ENCODE measurements at places on chromosomes 6 and 20. TPM values are rescaled to one million over a fixed set of nuclear protein-coding genes. Genes with fewer than 3 reads are reported as not detected.

Gene IRAK1BP1
- 2.4 TPM for total RNA-seq

- peaks cover 2% of the 10 kb centered on the region for H3K4me1 ChIP-seq
- no peaks in the 10 kb centered on the region for H3K27me3 ChIP-seq
- H3K4me3 ChIP-seq = no peak overlapping the region
- DNase-seq = no peak
- H3K27ac ChIP-seq = no peak overlapping the region
Observed at GRCh38 chr6:121993362-121993761, 406.1 kb upstream of the HSF2 start.

Gene CCR6
- total RNA-seq = 3.8 TPM

GRCh38 chr6:40759838-40760237 lies 172.7 kb upstream of the LRFN2 start:
- H3K27me3 ChIP-seq = peaks cover 28% of the 10 kb centered on the region
- H3K36me3 ChIP-seq = no peaks in the 10 kb centered on the region
- no peaks in the 10 kb centered on the region for H3K4me1 ChIP-seq
- DNase-seq = no peak

Gene TNFRSF6B
- total RNA-seq = not detected

Gene ACTL10
- 2.9 TPM for total RNA-seq

Gene CPNE5
- total RNA-seq = 1.7 TPM

- no peak for DNase-seq
- peaks cover 20% of the 10 kb centered on the region for H3K27me3 ChIP-seq
- H3K27ac ChIP-seq = no peak overlapping the region
- H3K4me1 ChIP-seq = no peaks in the 10 kb centered on the region
- H3K4me3 ChIP-seq = no peak overlapping the region
Observed at GRCh38 chr6:106017454-106017853, 68.7 kb upstream of the PRDM1 start.

Gene NRSN2
- 2.4 TPM for total RNA-seq

DNA sequence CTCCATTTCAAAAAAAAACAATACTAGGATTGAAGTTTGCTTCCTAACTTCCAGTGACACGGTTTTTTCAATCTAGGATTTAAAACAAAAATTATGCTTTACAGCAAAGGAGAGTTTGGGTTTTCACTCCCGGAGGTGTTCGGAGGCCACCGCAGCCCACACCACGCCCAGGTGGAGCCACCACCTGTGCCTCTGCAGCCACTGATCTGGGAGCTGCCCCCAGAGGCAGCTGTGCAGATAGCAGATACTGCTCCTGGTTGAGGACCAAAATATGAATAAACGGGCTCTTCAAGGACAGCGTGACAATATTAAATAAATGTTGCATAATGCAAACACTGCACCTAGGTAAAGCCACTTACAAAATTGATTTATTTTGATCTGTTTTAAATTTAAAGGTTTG lies 30.2 kb downstream of the DLL1 start:
- H3K27ac ChIP-seq = no peak overlapping the region
- no peak for DNase-seq
- H3K36me3 ChIP-seq = no peaks in the 10 kb centered on the region
- H3K27me3 ChIP-seq = peaks cover 31% of the 10 kb centered on the region

- H3K36me3 ChIP-seq = peaks cover 32% of the 10 kb centered on the region
- no peak for DNase-seq
- H3K27ac ChIP-seq = no peak overlapping the region
Observed at GRCh38 chr6:20606831-20607230, 72.6 kb downstream of the CDKAL1 start.

DNA sequence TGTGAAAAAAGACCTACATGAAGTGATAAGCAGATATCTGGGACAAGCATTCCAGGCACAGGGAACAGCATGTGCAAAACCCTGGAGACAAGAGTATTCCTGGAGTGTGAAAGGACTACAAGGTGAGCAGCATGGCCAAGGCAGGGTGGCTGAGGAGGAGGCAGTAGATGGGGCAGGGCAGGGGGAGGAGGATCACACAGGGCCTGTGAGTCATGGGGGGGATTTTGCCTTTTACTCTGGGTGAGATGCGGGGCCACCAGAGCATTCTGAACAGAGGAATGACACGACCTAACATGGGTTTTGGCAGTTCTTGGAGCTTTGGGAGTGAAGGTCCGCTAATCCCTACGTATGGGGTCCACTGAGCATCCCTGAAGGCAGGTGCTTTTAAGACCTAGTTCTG lies 69.8 kb upstream of the CCN6 start:
- H3K36me3 ChIP-seq = peaks cover 3% of the 10 kb centered on the region
- H3K4me3 ChIP-seq = no peak overlapping the region
- DNase-seq = no peak
- H3K27me3 ChIP-seq = no peaks in the 10 kb centered on the region

DNA sequence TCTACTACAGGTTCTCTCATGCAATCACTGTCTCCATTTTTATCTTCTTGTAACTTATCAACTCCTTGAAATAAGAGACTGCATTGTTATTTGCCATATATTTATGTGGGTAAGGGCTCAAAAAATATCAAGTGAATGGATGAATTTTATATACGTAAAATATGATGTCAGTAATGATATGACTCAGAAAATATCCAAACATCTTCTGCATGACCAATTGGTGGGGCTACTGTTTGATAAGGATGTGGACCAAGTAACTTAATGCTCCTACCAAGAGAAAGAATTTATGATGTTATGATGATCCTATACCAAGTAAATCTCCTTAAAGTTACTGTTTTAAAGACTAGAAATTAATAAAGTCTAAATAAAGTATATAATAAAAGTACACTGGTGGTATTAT lies 103.7 kb downstream of the OGFRL1 start:
- H3K4me1 ChIP-seq = no peaks in the 10 kb centered on the region
- peaks cover 11% of the 10 kb centered on the region for H3K27me3 ChIP-seq
- DNase-seq = no peak
- H3K4me3 ChIP-seq = no peak overlapping the region
- H3K27ac ChIP-seq = no peak overlapping the region
- H3K36me3 ChIP-seq = no peaks in the 10 kb centered on the region

DNA sequence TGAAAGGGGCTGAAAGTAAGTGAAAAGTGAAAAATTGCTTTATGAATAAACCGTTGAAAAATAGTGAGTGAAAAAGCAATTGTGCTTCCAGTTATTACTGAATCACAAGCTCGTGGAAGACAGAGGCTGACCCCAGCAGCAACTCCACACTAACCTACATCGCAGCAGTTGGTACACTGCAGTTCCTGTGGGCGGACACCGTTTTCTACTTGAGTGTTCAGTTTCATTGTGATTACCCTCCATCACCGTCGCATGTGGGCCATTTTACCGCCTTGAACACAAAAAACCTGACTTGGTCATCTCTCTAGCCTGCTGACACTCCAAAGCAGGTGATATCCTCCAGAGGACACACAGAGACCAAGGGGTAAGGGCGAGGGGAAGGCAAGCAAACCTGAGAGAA lies 28.4 kb downstream of the PRDM1 start:
- peaks cover 87% of the 10 kb centered on the region for H3K4me1 ChIP-seq
- H3K36me3 ChIP-seq = peaks cover 12% of the 10 kb centered on the region
- peak; percentile 64 for DNase-seq

- peaks cover 3% of the 10 kb centered on the region for H3K27me3 ChIP-seq
- no peaks in the 10 kb centered on the region for H3K36me3 ChIP-seq
- DNase-seq = no peak
- no peak overlapping the region for H3K4me3 ChIP-seq
Observed at GRCh38 chr20:54262671-54263070, 54.8 kb downstream of the PFDN4 start.

Gene NMBR
- total RNA-seq = not detected

GRCh38 chr6:44339763-44340625 lies 2.5 kb upstream of the SPATS1 start:
- no peaks in the 10 kb centered on the region for H3K36me3 ChIP-seq
- no peak for DNase-seq
- peaks cover 2% of the 10 kb centered on the region for H3K4me1 ChIP-seq
- H3K4me3 ChIP-seq = no peak overlapping the region
- H3K27me3 ChIP-seq = peaks cover 39% of the 10 kb centered on the region

Gene PRRT1
- 0.37 TPM for total RNA-seq

- no peak overlapping the region for H3K27ac ChIP-seq
- H3K36me3 ChIP-seq = no peaks in the 10 kb centered on the region
- no peaks in the 10 kb centered on the region for H3K4me1 ChIP-seq
Observed at GRCh38 chr6:3648724-3649123, 102.8 kb downstream of the PXDC1 start.

GRCh38 chr20:46746956-46747526 lies 37.6 kb downstream of the SLC2A10 start:
- H3K36me3 ChIP-seq = no peaks in the 10 kb centered on the region
- no peak overlapping the region for H3K4me3 ChIP-seq
- H3K4me1 ChIP-seq = no peaks in the 10 kb centered on the region

GRCh38 chr6:15368873-15369272 lies 123.0 kb downstream of the JARID2 start:
- no peak overlapping the region for H3K4me3 ChIP-seq
- no peak overlapping the region for H3K27ac ChIP-seq
- peaks cover 53% of the 10 kb centered on the region for H3K4me1 ChIP-seq
- H3K36me3 ChIP-seq = peaks cover 24% of the 10 kb centered on the region

DNA sequence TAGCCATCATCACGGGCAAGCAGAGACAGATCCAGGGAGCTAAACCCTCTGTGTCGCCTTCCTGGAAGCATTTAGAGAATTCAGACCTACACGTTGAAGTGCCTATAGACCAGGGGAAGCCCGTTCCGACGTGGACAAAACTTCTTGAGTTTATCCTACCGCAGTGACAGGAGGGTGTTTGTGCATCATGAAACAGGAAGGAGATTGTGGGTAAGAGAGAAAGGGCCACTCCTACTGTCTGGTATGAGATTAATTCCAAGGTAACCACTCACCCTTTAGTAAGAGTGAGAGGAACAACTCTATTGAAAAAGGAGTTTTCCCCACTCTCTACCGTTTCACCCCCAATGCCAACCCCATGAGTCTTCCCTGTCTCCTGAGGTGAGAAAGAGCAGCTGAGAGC lies 133.7 kb downstream of the TFAP2C start:
- no peak overlapping the region for H3K27ac ChIP-seq
- no peaks in the 10 kb centered on the region for H3K27me3 ChIP-seq
- DNase-seq = no peak
- no peaks in the 10 kb centered on the region for H3K36me3 ChIP-seq

DNA sequence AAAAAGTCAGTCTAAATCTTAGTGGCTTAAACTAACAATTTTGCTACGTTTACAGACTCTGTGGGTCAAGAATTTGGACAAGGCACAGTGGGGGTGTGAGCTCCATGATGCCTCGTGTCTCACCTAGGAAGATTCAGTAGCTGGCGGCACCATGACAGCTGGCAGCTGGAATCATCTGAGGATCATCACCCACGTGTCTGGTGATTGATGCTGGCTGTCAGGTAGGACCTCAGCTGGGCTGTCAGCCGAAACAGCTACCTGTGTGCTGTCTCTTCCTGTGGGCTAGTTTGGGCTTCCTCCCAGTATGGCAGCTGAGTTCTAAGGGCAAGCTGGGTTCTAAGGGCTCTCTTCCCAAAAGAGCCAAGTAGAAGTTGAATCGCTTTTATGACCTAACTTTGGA lies 26.4 kb upstream of the DLGAP4 start:
- DNase-seq = no peak
- peaks cover 2% of the 10 kb centered on the region for H3K27me3 ChIP-seq
